ENCODE measurements at places on chromosomes 13 and 19.

- DNase-seq = no peak
Measured at GRCh38 chr13:107091861-107092260, 523.9 kb upstream of the ARGLU1 start.

DNA sequence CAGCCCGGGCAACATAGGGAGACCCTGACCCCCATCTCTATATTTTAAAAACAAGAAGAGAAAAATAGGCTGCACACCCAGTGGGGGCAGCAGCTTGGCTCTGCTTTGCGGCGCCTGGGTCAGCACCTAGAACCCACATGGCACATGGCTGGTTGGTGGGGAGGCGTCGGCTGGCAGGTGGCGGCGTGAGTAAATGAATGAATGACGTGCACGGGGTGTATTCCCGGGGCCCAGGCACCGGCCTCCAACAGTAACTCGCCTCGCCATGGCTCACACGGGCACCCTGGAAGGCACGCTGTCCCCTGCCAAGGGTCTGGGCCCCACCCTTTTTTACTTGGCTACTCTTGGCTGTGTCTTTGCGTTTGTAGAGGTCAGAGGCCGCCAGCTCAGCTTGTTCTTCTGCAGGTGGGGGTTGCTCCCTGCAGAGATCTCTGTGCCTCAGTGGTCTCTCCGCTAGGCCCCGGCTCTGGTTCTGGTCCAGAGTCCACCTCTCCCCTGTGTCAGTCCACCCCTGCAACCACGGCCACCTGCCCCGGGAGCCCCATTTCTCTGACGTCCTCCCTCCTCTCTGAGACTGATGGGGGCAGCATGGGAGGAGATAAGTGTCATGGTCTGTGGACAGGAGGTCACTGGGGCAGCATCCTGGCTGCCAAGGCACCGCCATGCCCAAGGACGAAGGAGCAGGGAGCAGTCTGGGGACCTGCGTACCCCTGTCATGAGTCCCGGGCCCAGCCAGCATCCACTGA is 5.6 kb downstream of the FZR1 start:
- DNase-seq = no peak

DNA sequence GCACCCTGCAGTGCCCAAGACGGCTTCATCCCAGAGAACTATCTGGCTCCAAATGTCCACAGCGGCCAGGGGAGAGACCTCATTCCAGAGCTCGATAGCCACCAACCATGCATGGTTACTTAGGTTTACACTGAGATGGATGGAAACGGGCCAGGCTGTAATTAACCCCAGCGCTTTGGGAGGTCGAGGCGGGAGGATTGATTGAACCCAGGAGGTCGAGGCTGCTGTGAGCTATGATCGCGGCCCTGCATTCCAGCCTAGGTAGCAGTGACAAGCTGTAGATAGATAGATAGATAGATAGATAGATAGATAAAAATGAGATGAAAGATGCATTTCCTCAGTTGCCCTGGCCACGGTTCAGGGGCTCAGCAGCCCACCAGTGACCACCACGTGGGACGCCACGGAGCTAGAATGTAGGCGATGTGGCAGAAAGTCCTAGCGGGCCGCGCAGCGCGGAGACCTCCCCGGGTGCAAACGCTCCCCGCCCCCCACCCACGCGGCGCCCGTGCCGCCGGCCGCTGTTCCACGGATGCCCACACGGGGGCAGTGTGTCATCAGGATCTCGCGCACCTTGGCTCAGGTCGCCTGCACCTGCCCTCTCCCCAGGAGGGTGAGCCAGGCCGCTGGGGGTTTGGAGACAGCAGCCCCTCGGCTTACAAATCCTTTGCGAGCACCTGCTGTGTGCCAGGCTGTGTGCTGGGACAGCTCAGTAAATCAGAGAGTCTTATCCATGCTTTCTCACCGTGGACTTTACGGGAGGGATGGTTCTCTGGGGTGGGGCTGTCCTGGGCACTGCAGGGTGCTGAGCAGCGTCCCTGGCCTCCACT is 13.5 kb upstream of the TLE5 start:
- peak; percentile 62 for DNase-seq

DNA sequence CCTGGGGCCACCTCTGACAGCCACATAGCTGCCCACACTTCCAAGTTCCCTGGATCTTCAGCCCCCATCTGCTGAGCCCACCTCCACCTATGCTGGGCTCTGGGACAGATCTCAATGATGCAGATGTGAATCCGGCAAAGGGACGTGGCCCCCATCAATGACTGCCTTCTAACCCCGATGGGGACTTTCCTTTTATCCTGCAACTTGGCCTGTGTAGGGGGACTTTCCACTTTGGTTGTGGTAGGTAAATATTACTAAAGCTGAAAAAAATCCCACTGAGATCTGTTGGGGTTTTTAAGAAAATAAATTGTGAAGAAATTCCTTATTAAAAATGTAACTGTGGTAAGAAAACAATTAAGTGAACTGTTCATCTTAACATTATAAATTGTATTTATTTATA is 20.8 kb upstream of the ASPDH start:
- no peak for DNase-seq

GRCh38 chr13:78742659-78743058 is 83.7 kb upstream of the OBI1 start:
- no peak for DNase-seq

DNA sequence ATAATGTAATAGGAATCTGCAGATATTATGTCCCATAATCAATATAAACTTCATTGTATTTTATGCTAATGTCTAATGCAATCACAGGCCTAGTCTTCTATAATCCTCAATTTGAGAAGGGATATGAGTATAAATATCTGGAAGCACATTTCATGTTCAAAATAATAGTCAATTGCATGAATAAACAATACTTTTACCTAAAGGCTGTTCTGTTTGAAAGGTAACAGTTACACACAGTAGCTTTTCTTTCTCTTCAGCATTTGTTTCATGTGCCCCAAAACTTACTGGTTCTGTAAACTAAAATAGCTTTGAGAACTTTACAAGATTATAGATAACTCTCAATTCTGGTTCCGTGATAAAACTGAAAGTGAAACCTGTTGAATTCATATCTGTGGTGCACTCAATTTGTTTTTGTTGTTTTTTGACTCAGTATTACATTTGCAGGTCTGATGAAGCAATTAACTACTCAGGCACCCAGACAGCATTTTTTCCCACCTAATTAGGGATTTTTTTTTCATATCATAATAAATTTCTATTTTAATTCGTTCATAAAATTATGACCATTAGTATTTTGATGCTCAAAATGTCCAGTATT is 1193.8 kb downstream of the SLITRK1 start:
- peak; percentile 47 for DNase-seq

GRCh38 chr19:35887197-35887596 is 13.1 kb downstream of the NFKBID start:
- no peak for DNase-seq

GRCh38 chr13:46296115-46296822 is 84.5 kb downstream of the LRRC63 start:
- peak; percentile 76 for DNase-seq

GRCh38 chr13:26759907-26760831 is at the start of gene GPR12:
Gene GPR12, minus strand, starts transcription at chr13:26760786. Its CDS starts 959 bp downstream, at chr13:26759827.
- DNase-seq = peak; percentile 12

DNA sequence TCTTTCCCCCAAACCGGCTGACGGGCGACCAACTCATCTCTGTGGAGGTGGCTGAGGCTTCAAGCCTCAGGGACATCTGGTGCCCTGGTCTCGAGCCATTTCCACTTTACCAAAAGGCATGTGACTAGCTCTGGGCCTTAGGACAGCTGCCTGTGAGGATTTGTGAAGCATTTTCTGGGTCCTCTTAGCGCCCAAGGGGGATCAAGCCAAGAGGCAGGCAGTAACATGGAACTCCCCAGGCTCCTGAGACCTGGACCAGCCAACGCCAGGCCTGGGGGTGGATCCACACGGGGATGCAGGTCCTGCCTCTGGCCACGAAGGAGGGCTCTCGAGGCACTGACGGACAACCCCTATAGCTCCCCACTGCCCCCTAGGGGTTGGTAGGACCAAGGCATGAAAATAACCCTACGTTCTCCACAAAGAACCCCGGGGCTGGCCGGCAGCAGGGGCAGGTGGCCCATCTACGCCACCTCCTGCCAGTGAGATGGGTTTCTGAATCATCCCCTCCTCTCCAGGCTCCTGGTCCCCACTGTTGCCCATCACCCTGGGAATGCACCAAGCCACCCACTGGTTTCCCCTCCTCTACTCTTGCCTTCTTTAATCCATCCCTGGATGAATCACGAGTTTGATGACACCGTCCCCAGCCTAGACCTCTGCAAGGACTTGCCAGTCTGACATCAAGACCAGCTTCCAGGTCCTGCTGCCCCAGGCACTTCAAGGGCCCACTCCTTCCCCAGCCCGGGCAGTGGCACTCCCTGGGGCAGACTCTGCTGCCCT is 7.0 kb upstream of the MYDGF start:
- DNase-seq = peak; percentile 76

GRCh38 chr13:32126278-32126677 is 94.7 kb downstream of the FRY start:
- no peak for DNase-seq

DNA sequence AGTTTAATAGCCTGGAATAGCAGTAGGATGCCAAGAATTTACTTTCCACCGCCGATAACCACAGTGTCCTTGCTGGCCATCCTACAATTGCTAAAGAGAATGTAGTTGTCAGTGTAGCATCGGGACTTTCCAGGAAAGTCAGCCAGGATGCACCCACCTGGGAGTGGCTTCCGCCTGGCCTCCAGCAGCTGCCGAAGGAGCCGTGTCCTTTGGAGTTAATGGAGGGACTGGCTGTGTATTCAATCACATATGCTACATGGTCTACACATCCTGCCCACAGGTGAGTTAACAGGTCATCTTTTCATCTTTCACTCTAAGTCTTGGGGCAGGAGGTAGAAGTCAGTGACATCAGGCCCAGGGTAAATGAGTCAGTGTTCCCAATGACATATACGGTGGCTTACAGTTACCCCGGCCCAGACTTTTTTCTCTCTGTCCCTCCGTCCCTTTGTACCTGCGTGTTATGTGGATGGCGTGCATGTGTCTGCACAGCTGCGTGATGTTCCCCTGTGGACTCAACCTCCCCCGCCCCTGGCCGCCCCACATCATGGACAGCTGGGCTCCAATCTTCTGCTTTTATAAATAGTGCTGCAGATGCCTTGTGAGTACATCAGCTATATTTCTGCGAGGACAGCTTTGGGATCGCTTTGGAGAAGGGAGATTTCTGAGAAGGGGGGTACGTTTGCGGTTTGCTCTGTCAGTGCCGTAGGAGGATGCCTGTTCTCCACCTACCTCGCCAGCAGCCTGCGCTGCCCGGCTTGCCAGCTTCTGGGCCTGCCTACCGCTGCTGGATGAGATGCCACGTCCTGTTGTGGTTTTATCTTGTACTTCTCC is 63.1 kb downstream of the ATP11A start:
- peak; percentile 46 for DNase-seq

DNA sequence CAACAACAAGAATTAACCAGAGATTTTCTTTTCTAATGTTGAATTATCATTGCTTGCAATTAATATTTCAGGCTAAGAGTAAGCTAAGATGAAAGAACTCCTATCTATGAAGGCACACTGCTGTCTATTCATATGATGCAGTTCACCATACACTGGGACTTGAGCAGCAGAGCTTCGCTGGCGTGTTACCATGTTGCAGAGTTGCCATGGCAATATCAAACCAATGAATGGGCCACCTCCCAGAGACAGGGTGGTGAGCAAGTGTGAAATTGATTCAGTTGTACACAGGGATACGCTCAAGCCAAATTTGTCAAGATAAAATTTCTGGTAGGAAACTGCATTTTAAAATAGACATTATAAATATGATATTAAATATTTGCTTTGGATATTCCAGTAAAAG is 69.3 kb upstream of the MYO16 start:
- no peak for DNase-seq

- peak; percentile 52 for DNase-seq
Measured at GRCh38 chr13:27203854-27204253, 32.2 kb upstream of the USP12 start.

- no peak for DNase-seq
Measured at GRCh38 chr13:85431720-85432119, 367.5 kb downstream of the SLITRK6 start.

DNA sequence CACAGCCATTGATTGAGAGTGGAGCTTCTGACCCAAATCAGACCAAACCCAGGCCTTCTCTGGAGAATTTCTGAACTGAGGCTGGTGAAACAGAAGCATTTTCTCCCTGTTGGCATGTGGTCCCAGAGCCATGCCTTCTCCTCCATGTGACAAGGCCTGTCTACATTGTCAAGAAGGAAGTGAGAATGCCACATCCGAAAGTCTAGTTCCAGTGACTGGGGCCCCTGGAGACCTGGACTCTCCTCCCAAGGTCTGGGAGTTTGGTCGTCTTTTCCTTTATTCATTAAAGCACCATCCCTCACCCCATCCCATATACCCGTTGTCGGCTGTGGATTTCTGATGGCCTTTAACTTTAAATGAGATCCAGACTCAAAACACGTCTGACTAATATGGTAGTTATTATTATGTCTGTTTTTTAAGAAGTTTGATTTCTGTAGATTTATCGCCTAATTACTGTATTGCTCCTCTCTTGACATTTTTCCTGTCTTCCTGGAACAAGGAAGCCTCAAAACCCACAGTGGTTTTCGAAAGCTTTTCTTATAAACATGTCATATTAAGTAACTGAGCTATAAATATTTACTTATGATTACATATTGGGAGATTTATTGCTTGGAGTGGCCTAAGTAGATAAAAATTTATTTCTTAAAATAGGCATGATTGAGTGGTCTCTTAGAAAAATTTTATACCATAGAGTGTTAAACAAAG is 128.3 kb upstream of the FRY start:
- DNase-seq = no peak

GRCh38 chr13:26813980-26814348 is 53.4 kb upstream of the GPR12 start:
- DNase-seq = no peak

GRCh38 chr19:45149129-45149528 is 11.7 kb downstream of the NKPD1 start:
- DNase-seq = no peak

DNA sequence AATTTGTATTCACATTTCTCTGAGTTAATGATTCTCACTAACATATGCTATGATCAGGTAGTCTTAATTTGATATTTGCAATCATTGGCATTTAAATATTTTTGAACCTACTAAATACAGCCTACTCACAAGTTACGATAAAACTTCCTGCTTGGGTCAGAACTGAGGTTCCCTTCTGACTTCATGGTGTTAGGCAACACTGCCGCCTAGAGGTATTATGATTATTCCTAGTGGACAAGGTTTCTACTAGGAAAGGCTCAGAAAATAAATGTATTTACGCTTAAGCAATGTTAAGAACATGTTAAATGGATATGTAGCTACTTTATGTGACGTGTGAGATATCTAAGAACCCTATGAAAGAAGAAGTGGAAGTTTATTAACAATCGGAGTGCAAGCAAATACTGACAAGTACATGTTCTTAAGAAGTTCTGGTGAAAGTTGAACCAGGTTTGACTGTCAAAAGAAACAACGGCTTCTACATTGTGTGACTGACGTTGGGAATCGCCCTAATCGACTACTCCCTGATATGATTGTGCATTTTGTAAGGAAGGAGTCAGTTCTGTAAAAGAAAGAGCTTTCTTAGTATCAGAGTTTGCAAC is 1395.8 kb downstream of the SLITRK5 start:
- peak; percentile 88 for DNase-seq

GRCh38 chr13:44153496-44153895 is 220.1 kb upstream of the SERP2 start:
- no peak for DNase-seq

GRCh38 chr13:41488124-41488523 is 30.8 kb downstream of the RGCC start:
- no peak for DNase-seq

Measured in hematopoietic multipotent progenitor cell treated with erythropoietin and hydrocortisone succinate and interleukin-3 and kit ligand, for 4 days (in vitro differentiated cells).